LoVo (cell line): ENCODE measurements at places on chromosomes 2 and 18.

GRCh38 chr18:63099091-63099840 lies 220.3 kb downstream of the BCL2 start:
- DNase-seq: no peak

- peak; percentile 50 for DNase-seq
Measured at GRCh38 chr18:56869189-56869777, 218.1 kb downstream of the WDR7 start.

DNA sequence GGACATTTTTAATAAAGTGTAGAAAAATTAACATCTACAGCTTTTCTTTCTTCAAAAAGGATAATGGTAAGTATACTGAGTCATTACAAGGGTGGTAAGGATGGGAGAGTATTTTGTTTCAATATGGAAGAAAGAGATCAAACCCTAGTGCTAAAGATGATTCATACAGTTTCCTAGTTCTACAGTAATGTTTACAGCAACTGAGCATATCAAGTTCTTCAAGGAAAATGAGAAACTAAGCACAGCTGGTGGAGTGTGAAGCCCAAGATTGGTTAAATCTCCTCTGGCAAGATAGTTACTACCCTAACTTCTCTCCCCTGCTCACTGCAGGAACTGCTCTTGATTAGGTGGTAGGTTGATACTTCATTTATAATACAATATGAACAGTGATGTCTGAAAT lies 467.5 kb downstream of the XIRP2 start:
- no peak for DNase-seq

DNA sequence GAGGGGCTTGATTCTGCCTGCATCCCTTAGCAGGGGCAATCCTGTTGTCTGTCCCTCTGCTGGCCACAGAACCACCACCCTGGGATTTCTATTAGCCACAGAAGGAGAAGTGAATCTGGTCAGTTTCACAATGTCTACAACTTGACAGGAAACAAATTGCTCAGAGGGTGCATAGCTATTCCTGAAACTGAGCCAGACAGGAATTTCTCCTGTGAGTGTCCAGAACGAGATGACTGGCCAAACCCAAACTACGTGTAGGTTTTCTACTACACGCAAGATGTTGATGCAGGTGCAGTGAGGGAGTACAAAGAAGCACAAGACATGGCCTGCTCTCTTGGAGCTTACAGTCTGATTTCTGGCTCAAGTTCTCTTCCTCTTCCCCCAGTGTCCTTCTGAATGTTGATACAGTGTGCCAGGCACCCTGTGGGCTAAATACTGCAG lies 201.9 kb downstream of the CLIP4 start:
- DNase-seq: no peak

DNA sequence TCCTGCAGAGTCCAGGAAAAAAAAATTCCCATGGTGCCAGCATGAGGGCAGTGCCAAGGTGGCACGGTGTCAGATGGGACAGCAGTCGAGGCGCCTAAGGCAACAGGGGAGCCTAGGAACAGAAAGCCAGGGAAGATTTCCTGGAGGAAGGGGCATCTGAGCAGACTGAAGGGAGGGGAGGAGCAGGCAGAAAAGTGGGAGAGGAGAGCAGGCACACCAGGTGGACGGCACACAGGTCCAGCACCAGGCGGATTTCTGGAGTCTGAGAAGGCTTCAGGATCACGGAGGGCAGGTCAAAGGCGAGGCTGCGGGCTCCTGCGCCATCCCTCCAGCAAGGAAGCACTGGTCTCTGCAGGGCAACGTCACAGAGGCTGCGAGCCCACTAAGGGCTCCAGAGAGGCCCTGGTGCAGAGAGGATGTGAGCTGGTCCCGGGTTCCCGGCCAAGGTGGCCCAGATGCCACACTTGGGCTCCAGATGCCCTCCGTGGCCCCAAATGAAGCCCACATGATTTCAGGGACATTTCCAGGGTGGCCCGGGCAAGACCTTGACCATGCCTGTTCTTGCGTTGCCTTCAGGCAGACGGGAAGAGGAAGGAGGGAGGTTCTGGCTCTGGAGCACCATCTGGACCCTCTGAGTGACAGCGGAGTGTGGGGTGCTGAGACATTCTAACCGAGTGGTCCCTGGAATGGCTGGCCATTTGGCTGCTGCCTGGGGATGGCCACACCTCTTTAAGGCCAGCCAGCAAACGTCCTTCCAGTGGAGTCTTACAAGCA lies 4.1 kb downstream of the HS6ST1 start:
- DNase-seq: no peak

DNA sequence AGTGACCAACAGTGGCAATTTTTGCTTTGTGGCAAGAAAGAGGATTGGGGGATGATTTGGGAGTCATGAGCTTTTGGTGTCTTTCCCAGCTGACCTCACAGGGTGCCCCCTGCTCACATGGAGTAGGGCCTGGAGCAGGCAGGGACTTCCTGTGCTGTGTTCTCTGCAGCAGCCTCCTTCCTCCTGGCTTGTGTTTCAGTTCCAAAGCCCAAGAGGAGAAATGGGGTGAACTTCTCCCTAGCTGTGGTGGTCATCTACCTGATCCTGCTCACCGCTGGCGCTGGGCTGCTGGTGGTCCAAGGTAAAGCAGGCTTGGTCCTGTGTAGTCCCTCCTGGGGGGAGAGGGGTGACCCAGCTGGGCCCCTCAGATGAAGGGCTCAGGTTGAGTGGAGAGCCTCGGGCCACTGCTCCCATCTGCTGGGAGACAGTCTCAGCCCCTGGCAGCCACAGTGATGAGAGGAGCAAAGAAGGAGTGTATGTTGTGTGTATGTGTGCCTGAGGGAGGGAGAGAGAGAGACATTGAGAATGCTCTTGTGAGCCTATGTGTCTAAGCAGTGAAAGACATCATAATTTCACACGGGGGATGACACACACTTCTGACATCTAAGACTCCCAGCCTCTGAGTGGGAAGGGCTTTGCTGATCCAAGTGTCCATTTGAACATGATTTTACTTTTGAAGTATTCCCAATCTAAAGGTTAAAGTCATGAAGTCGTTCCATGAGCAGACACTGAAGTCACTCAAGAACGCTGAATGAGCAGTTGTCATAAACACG lies 27.2 kb downstream of the MARCO start:
- no peak for DNase-seq

DNA sequence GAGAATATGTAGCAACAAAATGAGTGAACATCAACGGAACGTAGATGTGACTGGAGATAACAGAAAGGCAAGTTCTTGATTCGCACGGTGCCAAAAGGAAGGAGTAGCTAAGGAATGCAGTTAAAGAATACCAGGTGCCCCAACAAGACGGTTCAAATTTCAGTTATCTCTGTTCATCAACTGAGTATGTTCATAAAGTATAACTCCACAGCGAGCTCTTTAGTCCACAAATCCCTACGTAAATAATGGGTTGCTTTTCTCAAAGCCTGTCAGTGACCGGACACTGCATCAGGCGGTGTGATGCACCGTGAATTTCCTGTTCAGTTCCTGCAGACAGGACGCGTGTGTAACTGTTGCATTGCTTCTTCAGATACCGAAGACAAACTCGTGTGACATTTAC lies 91.8 kb downstream of the NOL10 start:
- no peak for DNase-seq

GRCh38 chr2:13474538-13474937 lies 757.8 kb downstream of the TRIB2 start:
- DNase-seq: no peak

- DNase-seq: no peak
Measured at GRCh38 chr18:57772387-57772799, 30.7 kb downstream of the ATP8B1 start.

GRCh38 chr2:39484206-39484605 lies 47.1 kb upstream of the MAP4K3 start:
- DNase-seq: no peak

DNA sequence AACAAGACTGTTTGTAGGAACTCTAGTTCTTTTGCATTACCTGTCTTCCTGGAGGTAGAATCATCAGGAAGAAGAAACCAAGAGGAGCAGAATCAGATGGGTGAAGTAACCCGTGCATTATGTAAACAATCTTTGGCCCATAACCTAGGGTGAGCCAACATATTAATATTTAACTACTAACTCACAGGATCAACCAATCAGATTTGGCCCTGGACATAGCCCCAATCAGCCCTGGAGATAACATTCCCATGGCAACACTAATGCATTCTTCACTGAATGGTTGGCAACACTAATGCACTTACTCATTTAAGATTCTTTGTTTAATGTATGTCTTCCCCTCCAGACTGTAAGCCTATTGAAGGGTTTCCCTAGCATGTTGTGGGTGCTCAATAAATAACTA lies 72.0 kb upstream of the CTAGE1 start:
- no peak for DNase-seq

DNA sequence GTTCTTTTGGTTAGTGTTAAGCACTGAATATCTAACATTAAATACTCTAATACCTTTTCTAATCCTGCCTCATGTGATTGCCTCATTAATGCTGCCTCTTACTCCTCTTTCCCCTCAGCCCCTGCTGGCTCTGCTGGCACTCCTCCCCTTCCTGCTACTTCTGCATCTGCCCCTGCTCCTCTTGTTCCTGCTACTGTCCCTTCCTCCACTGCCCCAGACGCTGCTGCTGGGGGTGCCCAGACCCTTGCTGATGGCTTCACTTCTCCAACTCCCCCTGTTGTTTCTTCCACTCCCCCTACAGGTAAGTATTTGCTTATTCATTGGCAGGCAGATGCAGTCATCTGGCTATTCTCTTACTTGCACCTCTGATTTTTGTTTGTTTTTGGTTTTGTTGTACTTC lies 68.5 kb downstream of the ABI2 start:
- no peak for DNase-seq

GRCh38 chr2:32310577-32310976 lies 32.9 kb downstream of the YIPF4 start:
- DNase-seq: no peak

DNA sequence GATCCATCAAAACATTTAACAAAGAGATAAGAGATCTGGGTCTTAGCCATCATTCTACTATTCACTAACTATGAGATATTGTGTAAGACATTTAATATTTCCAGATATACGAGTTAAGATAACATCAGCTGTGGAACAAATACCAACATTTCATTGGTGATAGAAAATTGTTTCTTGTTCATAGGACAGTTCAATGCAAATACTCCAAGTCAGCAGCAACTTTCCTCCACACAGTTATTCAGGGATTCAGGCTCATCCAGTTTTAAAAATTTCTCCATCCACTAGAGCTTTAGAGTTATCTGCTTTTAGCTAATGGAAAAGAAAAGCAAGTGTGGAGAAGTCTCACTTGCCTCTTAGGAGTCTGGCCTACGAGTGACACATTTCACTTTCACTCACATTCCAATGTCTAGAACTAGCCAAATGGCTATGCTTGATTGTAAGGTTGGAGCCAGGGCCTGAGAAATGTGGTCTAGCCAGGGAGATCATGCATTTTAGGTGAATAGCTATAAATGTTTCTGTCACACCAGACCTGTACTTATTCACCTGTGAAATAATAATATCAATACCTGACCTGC lies 119.3 kb upstream of the MAPRE2 start:
- DNase-seq: no peak

GRCh38 chr2:23452853-23453420 lies 68.0 kb downstream of the KLHL29 start:
- DNase-seq: no peak

DNA sequence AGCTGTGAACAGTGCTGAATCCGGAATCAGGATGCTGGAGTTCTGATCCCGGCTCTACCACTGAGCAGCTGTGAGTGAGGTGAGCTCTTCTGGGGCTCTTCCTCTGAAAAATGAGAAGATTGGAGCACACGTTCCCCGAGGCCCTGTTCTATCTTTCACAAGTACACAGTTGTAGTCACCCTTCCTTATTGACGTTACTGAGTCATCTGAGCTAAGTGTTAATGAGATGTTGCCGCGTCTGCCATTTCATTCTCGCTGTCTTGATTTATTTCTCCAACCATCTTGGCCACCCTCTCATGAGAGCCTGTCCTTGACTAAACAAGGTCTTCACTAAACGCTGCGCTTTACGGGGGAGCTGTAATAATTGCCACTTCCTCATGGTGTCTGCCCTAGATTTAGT lies 31.9 kb upstream of the EFR3B start:
- DNase-seq: no peak

DNA sequence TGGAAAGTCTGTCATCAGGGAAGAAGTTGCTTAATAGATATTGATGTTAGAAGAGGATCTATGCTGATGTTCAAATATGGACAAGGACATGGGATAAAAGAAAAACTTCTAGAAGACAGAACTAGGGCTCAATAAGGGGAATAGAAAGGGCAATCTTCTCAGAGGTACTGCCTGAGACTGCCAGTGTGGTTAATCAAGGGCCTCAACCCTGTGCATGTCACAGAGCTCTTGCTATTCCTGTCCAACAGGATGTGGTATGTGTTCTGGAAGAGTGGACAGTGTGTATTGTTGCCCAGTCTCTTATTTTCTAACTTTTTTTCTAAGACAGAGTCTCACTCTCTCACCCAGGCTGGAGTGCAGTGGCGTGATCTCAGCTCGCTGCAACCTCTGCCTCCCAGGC lies 27.8 kb upstream of the RNF125 start:
- no peak for DNase-seq

GRCh38 chr2:74548285-74548899 lies 5.3 kb downstream of the LOXL3 start:
- no peak for DNase-seq

DNA sequence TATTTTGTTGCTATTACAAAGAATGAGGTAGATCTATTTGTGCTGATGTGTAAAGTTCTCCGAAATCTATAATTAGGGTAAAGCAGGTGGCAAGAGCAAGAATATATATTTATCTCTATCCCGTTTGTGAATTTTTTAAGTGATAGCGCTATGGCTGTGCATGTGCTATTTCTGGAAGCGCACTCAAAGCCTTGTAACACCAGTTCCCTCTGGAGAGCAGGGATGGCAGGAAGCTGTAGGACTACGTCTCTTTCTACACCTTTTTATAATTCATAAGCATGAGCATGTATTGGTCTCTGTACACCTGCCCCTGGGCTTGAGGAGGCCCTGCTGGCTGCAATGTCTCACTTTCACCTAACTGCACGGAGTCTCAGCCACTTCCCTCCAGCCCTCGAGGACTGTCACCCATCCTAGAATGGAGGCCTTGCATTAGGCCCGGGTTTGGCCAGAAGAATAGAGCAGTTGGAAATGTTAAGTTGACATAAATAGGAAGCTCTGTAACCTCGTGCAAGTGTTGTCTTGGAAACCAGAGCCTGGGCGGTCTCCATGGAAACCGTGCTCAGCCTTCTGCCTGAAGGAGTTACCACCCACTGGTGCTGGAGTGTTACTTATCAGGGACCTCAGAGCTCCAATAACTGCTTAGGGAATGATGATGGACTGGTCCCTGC lies 20.9 kb downstream of the ITM2C start:
- no peak for DNase-seq
